ENCODE measurements at places on chromosomes 11 and 22. TPM values are rescaled to one million over a fixed set of nuclear protein-coding genes. Genes with fewer than 3 reads are reported as not detected.
A peak's percentile ranks its signal among the peaks of the same experiment; 100 is the strongest.

DNA sequence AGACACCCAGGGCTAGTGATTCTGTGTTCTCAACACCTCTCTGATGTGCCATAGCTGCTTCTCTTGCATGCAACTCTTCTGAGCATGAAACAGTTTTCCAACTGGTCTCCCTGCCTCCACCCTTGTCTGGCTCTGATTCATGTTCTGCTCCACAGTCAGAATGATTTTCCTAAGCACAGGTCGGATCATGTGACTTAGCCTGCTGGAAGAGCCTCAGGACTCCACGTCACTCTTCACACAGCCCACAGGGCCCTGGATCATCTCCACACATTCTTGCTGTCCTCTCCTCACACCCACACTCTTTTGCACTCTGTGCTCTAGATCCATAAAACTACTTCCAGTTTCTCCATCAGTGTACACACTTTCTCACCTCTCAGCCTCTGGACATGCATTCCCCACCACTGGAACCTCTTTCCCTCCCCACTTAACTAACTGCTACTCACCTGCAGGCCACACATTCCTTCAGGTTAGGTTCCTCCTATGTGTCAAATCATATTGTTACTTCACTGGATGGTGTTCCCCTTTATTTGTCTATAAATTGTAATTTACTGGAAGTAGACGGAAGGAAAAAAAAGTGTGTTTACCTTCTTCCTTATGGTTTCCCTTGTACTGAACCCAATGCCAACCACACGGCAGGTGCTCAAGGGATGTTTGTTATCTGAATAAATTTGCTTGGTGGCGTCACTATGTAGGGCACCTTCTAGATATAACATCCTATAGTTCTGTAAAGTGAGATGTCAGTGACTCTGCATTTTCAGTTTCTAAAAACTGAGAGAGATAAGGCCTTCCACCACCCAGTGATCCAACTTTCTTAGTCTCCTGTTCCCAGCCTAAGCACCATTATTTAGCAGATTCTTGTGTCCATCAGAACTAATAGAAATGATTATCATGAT lies 133.7 kb downstream of the ETS1 start:
- H3K27ac ChIP-seq = peak overlapping the region; percentile 8
- DNase-seq = no peak
- no peaks in the 10 kb centered on the region for H3K27me3 ChIP-seq
- H3K4me1 ChIP-seq = peaks cover 49% of the 10 kb centered on the region
- H3K4me3 ChIP-seq = no peak overlapping the region

DNA sequence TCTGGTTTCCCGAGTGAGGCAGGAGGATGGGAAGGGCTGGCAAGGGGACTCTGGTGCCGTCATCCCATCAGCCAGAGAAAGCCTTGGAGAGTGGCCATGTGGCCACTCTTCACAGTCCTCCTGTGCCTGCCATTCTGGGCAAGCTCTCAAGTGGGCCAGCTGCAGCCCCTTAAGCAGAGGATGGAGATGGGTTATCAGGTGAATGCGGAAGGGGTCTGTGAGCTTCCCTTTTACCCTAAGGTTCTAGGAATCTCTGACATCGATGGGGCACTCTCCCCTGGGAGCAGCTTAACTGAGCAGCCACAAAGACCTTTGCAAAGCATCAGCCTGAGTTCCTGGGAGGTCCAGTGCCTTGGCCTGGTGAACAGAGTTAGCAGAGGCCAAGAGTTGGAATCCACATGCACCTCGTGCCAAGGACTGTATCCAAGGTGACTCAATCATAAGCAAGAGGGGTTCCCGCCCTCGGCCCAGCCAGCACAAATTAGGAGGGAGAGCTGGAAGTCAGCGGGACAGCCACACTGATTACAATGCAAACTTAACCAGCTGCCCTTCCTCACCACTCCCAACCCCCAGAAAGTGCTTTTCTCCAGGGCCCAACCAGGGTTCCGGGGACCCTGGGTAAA lies 193.6 kb downstream of the BUD13 start:
- no peak overlapping the region for H3K27ac ChIP-seq
- H3K4me1 ChIP-seq = no peaks in the 10 kb centered on the region
- peaks cover 22% of the 10 kb centered on the region for H3K27me3 ChIP-seq

GRCh38 chr22:49785841-49786471 lies 41.7 kb downstream of the BRD1 start:
- DNase-seq = no peak
- H3K36me3 ChIP-seq = peaks cover 69% of the 10 kb centered on the region
- peaks cover 69% of the 10 kb centered on the region for H3K4me1 ChIP-seq
- H3K4me3 ChIP-seq = no peak overlapping the region

GRCh38 chr11:64360448-64360921 lies 1.5 kb downstream of the RPS6KA4 start:
- H3K4me1 ChIP-seq = peaks cover 35% of the 10 kb centered on the region
- peak; percentile 43 for DNase-seq
- H3K4me3 ChIP-seq = peak overlapping the region; percentile 88

Gene SLC22A12
- not detected for total RNA-seq

Gene TRIM21
- 21.0 TPM for total RNA-seq
